Pancreas (tissue), 10 donors: ENCODE measurements at places on chromosomes 2 and 18.

DNA sequence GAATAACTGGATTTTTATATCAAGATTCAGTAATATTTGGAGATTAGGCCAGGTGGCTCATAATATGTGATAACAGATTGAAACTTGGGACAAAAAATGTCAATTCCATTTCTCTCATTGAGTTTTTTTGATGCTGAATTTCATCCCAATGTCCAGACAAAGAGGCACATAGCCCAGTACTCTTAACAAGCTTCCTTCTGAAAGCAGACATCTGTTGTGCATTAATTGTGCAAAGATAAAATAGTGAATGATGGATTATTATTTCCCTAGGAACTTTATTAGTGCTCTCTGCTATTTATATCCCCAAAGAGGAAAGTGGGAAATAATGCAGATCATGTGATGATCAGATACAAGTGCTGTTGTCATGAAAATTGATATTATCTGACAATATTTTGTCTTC is 234.1 kb downstream of the CCDC102B start:
- DNase-seq = no peak

DNA sequence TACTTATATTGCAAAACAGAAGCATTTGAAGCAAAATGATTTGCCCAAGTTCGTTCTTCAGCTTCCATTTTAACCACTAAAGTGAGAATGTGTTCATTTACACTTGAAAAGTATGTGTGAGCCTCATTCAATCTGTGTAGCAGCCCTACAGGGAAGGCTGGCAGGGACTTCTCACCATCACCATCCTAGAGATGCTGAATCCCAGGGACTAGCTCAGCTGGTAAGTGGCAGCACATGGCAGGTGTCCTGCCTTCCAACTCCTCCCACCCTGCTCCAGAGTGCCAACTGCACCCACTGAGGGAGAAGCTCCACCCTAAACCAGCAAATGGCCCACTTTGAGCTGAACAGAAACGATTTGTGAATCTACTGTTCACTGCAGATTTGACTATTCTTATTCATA is 91.5 kb downstream of the EN1 start:
- no peak for DNase-seq

DNA sequence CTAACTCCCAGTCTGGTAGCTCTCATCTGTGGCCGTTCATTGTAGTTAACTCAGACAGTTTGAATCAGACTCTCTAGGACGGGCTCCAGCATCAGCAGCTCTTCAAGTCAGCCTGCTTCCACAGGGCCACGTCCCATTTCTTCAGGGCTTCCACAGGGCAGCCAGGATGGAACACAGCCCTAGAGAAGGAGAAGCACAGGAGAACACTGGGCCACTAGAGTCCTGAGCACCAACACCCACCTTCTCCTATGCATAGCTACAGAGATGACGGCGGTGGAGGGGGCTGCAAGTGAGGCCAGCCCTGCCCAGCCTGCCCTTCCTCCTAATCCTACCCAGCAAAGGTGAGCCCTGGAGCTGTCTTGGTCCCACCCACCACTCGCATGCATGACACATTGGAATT is 10.2 kb upstream of the TEX261 start:
- DNase-seq = no peak

DNA sequence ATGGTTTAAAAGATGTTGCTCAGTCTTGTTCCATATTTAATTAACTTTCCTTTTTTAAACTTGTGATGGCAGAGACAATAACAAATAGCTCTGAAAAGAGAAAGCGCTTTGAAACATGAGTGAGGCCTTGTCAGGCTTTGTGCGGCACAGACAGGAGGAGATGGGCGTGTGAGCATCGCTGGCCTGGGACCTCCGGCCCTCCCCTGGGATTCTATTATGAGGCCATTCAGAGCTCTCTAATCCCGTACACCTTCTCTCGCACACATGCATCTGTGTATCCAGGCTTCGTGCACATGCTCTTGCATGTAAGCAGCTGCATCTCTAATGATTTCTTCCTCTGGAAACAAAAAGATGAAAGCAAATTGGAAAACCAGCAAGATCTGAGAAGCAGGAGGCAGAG is 313.7 kb downstream of the ZNF521 start:
- no peak for DNase-seq

DNA sequence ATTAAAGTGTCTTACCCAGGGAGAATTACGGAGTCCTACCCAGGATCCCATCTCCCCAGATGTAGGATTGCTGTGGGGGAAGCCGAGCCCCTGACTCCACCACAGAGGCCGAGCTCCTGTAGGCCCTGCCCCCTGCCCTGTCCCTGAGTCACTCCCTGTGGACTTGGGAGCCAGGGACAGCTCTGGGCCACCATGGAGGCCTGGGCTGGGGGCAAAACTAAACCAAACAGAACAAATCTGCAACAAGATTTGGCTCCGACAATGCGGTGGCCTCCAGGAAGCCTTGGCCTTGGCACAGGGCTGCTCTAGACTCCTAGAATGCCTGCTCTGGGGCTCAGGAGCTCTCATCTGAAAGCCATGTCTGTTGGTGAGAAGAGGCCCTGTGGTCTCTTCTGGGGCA is 99.3 kb upstream of the PXDN start:
- no peak for DNase-seq

DNA sequence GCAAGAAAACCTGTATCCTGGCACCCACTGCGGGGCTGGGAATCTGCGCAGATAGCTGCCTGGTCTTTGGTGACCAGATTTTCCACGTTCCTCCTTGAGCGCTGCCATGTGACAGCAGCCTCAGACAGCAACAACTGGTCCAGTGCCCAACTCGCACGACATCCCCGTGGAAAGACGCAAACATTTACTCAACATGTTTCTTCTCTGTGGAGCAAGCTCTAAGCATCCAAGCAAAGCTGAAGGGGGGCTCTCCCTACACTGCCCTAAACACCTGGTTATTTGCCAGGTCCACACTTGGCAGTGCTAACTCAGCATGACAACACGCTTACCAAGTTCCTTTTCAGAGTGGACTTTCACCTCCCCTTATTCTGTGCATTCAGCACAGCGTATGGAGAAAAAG is 11.3 kb downstream of the ZNF516 start:
- DNase-seq = no peak

DNA sequence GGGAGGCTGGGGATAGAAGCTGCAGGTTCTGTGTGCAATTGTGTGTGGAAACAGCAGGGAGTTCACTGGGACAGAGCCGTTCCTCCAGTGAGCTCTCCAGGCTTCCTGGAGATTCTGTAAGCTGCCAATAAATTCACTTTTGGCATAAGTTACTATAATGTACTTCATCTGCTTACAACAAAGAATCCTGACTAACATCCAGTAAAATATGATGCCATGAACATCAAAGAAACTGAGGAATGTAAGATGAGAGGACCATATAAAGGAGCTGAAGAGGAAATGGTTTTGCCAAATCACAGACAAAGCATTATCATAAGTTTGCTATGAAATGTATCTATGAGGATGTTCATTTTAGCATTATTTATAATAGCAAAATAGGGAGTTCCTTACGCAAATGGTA is 175.3 kb downstream of the KCNE4 start:
- DNase-seq = no peak

DNA sequence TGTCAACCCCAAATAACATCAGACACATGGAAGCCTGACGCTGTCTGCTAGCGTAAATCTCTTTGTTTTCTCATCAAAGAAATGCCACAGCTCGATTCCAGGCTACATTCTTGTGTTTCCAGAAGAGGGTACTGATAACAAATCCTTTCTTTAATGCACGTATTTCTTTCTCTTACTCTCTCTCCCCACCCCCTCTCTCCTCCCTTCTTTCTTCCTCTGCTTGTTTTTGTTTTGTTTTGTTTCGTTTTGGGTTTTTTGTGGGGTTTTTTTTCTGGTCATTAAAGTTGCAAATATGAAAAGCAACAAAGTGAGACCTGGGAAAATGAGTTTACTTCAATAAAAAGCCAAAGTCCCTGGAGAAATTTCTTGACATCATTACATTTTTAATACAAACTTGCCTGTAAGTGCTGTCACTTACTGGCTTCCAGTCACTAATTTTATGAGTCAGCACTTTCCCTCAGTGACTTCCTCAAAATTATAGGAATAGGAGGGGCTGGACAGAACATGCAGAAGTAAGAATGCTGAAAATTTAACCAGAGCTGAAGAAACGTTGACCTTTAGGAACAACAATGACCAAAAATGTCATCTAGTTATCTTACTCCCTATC is 106.7 kb upstream of the NABP1 start:
- no peak for DNase-seq

DNA sequence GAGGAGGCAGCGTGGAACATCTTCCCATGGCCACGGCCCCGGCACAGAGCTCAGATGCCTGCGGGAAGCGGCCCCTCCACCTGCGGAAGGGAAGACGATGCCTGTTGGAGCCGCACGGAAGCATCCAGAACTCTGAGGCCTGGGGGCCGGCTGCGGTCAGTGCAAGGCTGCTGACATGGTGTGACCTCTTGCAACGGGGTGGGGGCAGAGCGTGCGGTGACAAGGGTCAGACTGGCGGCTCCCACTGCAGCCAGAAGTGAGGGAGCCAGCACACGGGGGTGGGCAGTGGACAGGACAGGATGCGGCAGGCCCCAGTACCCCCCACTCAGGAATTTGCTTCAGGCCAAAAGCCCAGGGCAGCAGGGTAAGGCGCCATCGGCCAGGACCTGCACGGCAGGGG is 48.8 kb downstream of the SLC66A2 start:
- no peak for DNase-seq

DNA sequence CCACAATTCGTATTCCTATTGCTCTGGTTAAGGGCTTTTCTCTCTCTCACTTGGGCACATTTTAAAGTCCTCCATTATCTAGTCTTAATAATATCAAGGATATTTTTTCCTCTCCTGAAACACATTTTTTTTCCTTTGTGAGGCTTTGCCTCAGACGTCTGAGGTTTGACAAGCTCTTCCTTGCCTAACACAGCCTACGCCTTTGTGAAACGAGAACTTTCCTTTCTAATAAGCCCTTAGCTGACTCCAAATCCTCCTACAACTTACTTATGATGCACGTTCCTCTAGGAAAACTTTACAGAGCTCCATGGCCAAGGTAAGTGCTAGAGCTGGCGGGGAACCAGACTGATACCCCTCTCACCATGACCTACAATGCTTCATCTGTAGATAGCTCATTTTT is 841.5 kb downstream of the SOCS6 start:
- no peak for DNase-seq

GRCh38 chr18:49730951-49731391 is 82.4 kb downstream of the ACAA2 start:
- DNase-seq = no peak

- DNase-seq = no peak
Observed at GRCh38 chr2:174827371-174828369, 63.4 kb upstream of the CHRNA1 start.

- no peak for DNase-seq
Observed at GRCh38 chr2:158458617-158458920, 1.8 kb downstream of the PKP4 start.

GRCh38 chr2:219021591-219021990 is 19.7 kb downstream of the CFAP65 start:
- no peak for DNase-seq

GRCh38 chr18:66587430-66587829 is 16.5 kb downstream of the CDH19 start:
- no peak for DNase-seq

DNA sequence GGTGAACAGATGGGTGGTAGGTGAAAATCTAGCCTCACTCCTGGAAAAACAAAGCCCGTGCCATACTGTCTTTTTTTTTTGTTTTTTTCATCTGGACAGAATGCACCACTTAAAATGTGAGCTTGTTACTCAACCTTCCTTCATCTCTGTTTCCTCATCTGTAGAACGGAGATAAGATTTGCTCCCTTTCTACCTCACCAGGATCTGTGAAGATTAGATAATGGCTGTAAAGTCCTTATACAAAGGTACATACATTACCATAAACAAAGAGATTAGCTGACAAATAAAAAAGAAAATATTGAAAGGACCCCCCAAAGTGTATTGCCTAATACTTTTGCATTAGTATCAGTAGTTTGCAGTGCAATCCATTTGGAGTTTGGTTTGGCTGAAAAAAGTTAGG is 75.4 kb upstream of the ZEB2 start:
- no peak for DNase-seq

GRCh38 chr2:62591491-62591890 is 85.5 kb upstream of the TMEM17 start:
- DNase-seq = no peak

DNA sequence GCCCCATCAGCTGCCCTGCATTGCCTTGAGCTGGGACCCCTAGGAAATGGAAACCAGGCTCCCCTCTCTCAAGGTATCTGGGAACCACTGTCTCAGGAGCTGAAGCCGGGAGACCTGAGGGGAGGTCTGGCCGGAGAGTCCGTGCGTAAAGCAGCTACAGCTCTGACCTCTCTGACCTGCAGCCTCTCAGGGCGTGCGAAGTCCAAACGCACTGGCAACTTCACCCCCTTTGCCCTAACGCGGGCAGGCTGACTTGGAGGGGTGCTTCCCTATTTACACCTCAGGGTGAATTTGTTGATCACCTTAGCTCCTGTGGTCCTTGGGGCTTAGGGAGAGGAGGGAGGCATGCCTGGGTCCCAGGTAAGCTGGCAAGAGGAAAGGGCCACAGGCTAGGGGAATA is 17.5 kb downstream of the SIGLEC15 start:
- DNase-seq = no peak

- DNase-seq = no peak
Observed at GRCh38 chr2:9703085-9703678, 72.4 kb upstream of the YWHAQ start.

GRCh38 chr18:58761970-58762780 is 90.9 kb downstream of the MALT1 start:
- no peak for DNase-seq

DNA sequence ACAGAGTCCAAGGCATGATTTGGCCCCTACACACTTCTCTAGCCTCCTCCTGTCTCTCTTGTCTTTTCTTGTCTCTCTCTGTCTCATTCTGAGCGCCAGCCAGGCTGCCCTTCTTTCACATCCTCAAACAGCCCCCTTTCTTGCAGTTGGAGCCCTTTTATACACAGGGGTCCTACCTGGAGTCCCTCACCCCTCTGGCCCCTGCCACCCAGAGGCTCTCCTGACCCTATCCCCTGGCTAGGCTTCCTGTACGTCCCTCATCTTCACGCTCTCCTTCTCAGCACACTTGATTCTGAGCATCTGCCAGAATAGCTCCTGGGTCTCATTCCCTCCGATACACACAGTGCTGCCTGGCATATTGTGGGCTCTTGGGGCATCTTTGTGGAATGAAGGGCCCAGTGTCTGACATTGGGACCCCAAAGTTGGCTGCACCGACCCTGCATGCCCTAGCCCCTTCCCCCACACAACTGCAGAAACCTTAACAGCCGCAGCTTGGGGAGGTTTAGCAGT is 261.9 kb downstream of the DYSF start:
- no peak for DNase-seq

GRCh38 chr18:67362906-67363305 is 153.6 kb downstream of the DSEL start:
- DNase-seq = no peak
